ENCODE measurements at places on chromosomes 1 and 21.

DNA sequence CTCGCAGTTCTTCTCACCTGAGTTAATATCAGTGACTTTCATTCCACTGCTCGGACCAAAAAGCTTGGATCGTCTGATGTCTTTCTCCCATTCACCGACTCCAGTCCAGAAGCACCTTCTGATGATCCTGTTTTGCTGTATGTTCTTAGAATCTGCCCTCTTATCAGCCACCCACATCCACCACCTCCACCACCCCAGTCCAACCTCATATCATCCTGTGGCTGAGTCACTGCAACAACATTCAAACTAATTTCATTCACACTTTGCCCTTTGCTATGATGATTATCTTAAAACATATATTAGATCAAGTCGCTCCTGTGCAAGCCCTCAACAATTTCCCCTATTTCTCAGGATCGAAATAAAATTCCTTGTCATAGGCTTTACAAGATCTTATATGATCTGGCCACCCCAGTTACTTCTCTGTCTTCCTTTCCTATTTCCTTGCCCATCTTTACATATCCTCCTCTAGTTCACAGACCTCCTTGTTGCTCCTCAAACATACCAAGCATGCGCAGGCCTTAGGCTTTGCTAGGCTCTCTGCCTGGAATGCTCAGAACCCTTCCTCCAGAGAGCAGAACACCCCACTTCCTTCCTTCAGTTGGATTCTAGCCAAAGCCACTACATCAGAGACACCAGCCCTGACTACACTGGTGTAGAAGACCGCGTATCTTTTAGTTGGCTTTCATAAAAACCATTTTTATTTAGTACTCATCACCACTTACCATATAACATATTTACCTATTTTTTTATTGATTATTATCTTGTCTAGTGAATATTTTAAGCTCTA, 335.7 kb upstream of the GREM2 start:
- no peak for DNase-seq

GRCh38 chr21:29739176-29739575, 200.6 kb downstream of the GRIK1 start:
- no peak for DNase-seq

- DNase-seq: no peak
Observed at GRCh38 chr1:160546942-160547341, 23.9 kb upstream of the SLAMF6 start.

GRCh38 chr1:28882009-28882628, 32.2 kb upstream of the EPB41 start:
- DNase-seq: peak; percentile 79

DNA sequence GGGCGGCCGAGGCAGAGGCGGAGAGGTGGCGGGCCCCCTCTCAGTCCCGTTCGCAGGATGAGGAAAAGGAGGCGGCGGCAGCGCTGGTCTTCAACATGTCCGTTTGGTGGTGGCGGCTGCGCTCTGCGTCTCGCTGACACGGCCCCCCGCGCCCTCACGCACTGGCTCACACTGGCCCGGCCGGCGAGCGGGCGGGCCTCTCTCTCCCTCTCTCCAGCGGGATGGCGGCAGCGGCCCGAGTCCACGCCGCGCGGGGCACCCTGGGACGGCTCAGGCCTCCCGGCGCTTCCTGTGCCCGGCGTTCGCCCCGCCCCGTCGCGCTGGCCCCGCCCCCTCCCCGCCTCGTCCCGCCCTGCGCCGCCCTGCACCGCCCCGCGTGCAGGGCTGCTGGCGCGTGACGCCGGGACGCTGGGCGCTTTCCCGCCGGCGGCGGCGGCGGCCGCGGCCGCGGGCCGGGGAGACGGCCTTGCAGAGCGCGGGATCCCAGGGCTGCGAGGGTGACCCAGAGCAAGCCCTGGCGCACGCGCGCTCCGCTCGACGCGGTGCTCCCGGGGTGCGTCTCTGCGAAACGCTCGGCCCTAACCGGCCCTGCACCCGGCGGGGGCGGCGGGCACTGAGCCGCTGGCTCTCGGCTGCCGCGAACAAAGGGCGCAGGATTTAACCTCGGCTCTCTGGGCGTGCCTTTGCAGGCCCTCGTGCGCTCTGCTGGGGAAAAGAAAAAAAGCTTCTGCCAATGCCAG, at the start of gene SCAF4:
TSS of gene SCAF4 (minus strand) at position 262 of the 740 bp plus-strand sequence. CDS start 426 bp downstream, outside the sequence.
- DNase-seq: peak; percentile 78

GRCh38 chr1:64567426-64568170, 97.7 kb downstream of the CACHD1 start:
- DNase-seq: no peak

DNA sequence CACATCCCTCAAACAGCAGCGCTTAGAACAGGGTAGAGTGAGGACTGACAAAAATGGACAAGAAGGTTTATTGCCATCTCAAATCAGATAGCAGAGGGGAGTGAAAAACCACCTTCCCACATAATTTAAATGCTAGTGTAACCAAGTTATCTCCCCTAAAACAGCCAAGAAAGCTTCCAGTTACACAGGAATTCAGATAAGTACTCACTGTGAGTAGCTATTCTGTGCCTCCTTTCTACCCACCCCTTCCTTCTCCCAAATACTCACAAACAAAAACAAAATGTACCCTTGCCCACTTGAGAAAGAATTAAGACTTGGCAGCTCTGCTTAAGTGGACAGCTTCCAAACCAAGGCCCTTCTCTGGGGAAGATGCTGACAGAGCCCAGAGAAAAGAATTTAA, 9.1 kb downstream of the OTUD7B start:
- no peak for DNase-seq

GRCh38 chr21:43895196-43895595, 30.2 kb downstream of the AGPAT3 start:
- DNase-seq: no peak

DNA sequence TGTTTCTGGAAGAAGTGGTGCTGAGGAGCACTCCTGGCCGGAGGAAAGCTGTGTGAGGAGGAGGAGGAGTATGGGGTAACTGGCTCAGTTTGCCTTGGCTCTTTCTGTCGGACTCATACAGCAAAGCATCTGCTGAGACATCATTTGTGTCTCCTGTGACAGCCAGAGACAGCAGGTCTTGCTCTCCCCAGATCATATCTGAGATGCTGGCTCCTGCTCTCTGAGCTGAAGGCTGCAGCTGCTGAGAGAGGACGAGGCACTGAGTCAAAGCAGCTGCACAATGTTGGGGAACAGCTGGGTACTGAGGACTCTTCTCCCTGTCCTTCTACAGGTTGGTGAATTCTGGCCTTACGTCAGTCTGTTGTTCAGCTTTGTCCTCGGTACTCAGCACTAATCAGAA, 14.3 kb downstream of the OR2B11 start:
- no peak for DNase-seq

- DNase-seq: no peak
Observed at GRCh38 chr1:211893260-211893659, 62.7 kb upstream of the LPGAT1 start.

DNA sequence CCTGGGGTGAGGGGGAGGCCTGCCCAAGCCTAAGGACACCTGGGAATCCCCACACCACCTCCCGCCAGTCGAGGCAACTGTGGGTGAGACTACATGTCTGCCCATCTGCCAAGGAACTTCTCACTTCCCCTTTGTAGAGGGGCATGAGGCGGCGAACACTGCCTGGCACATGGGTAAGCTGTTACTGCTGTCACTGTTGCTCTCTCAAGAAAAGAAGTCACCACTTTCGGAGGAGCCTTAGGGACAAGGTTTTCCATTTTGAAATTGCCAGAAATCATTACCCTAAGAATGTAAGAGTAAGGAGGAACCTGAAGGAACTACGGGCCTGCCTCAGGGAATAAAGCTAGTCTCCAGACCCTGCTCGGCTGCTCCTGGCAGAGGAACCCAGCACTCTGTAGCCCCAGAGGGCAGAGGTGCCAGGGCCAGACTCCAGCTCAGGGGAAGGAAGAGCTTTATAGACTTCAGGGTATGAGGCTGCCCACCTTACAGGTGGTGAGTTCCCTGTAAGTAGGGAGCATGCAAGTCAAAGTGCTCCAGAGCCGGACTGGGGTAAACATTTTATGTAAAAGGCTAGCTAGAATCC, 23.3 kb downstream of the SLC2A1 start:
- DNase-seq: no peak

DNA sequence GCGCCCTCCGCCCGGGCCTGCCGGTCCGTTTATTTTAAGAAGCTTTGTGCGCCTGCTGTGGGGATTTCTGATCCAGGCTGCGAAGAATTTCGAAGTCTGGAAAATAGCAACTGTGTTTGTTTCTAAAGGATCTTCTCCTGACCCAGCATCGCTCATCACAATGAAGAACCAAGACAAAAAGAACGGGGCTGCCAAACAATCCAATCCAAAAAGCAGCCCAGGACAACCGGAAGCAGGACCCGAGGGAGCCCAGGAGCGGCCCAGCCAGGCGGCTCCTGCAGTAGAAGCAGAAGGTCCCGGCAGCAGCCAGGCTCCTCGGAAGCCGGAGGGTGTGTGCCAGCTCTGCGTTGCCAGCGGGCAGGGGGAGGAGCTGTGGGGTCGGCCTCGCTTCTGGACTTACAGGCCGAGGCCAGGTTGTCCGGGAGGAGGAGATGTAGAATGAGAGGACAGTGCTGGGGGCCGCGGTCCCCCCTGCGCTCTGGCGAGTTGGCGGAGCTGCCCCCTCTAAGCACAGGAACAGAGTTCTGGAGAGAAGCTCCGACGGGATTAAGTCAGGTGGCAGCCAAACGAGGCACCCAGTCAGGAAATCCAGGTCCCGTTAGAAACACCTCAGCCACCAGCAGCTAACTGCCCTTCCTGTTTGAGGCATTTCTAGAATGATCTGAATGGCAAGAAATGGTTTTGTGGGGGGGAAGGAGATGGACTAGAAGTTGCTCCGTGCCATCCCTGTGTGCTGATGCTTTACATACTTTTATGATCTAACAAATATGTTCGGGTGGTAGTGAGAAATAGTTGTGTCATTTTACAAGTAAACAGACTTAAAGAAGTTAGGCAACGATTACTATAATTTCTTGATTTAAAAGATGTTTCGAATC, 948 bp downstream of the TXLNA start:
- no peak for DNase-seq

DNA sequence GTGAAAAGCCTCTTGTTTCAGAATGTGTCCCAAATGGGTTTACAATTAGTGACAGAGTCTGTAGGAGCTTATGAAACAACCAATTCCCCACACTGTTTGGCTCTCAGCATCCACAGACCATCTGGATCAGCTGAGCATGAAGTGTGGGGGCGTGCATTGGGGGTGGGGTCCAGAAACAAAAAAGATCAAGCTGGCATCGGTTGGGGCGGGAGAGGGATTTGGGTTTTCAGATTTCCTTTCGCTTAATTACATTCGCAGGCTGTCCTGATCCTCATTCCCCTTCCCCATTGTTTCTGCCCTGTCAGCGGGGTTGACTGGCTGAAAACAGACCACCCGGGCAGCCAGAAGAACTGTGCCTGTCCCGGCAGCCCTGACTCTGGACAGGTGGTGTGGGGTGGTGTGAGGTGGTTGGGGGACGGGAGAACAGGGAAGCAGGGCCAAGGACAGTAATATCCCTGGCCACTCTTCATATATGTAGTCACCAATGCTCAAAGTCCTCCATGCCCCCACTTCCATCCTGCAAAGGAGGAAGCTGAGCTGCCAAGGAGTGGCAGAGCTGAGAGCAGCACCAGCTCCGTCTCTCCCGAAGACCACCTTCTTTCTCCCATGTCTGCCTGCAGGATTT, 92.0 kb downstream of the IER5 start:
- no peak for DNase-seq

- DNase-seq: no peak
Observed at GRCh38 chr1:182616130-182617013, 12.2 kb upstream of the RGS16 start.

DNA sequence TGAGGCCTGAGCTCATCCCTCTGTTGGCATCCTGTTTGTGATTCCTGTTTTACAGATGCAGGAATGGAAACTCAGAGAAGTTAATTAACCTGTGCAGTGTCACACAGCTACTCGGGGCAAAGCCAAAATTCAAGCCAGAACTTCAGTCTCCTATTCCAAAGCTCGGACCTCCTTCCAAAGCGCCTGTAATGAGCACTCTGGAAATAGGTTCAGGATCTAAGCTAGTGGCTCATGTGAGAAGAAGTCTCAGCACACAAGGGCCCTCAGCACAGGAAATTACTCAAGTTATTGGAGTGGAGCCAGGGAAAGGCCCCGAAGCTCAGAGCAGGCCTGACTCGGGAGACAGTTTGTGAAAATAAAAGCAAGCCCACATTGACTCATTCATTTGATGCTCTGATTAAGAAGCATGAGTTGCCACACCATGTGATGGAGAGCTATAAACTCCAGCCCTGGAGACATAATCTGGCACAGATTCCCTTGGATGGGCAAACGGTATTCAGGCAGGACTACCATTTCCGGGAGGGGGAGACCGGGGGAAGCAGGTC, 50.6 kb upstream of the LYST start:
- peak; percentile 20 for DNase-seq

DNA sequence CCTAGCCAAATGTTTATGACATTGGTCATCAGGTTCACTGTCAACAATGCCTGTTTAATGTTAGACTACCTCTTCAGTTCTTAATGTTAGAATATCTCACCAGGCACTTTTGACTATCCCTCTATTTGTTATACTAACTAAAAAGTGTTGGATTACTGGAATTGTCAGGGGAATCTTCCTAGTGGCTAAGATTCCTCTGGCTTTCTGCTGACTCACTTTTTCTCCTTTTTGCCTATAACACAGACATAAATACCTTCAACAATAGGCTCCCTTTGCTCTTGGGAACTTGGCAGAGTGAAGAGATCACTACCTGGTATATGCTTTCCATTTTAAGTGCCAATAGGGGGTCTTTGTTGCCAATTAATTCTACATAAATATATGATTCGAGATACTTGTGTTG, 68.5 kb downstream of the TMEM200B start:
- no peak for DNase-seq

DNA sequence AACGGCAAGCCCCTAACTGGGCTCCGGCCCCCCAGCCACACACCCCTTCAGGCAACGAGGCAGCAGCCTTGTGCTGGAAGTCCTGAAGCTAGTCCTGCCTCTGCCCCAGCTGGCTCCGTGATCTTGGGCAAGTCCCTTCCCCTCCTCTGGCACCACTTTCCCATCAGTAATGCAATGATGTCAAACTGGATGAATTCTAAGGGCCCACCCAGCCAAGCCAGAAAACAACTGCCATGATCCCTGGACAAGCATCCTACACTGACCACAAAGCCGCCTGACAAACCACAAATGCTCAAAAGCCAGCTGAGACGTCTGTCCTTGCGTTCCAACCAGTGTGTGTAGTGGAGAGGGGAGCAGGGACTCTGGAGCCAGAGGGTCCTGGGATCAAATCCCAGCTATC, 26.8 kb downstream of the IFFO2 start:
- no peak for DNase-seq

GRCh38 chr1:213986925-213987250, 885 bp upstream of the PROX1 start:
- no peak for DNase-seq

Data from right renal pelvis (tissue), 4 donors.